A549 (cell line): ENCODE measurements at places on chromosomes 7 and 10.

GRCh38 chr10:3738855-3739350 is 46.1 kb downstream of the KLF6 start:
- no peak for DNase-seq

- no peak for DNase-seq
Measured at GRCh38 chr7:130377178-130377577, 3.1 kb upstream of the CPA1 start.

DNA sequence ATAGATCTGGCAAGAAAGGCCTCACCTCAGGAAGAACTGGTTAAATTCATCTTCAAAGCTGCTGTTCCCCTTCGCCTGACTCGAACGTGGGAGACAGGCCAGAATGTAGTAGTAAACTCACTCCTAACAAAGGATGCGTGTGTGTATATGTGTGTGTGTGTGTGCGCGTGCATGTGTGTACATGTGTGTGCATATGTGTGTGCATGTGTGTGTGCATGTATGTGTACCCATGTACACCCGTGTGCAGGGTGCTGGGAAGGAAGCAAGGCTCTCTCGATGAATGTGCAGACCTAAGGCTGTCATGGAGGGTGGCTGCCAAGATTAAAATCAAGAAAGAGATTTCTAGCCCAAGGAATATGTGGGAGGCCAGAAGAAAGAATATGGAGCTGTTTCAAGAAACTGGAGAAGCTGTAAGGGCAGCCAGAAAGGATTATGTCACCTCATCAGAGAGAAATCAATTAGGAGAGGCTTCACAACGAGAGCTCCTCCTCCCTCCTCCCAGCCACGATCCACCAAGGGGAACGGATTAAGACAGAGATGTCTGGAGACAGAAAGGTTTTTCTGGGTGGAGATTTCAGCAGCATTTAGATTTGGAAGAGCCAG is 34.0 kb upstream of the LBX1 start:
- DNase-seq = no peak

GRCh38 chr10:77504873-77505257 is 132.7 kb downstream of the KCNMA1 start:
- DNase-seq = peak; percentile 49

GRCh38 chr7:130654850-130655249 is 13.7 kb downstream of the COPG2 start:
- DNase-seq = no peak
